Astrocyte of the cerebellum (primary cell): ENCODE measurements at places on chromosomes 7 and 10.

GRCh38 chr10:53536322-53536721 lies 763.7 kb upstream of the MBL2 start:
- DNase-seq, result no peak

- DNase-seq, result no peak
Observed at GRCh38 chr10:127194111-127194510, 2.3 kb downstream of the INSYN2A start.

DNA sequence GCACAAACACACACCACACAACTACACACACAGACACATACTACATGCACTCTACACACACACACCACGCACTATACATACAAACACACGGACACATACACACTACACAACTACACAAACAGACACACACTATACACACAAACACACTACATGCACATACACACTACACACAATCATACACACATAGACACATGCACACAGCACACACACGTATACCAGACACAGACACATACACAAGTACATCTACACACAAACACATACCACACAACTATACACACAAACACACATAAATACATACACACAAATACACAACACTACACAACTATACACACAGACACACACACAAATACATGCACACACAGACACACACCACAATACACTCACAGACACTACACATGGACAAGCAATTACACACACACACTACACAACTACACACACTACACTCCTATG lies 4.6 kb downstream of the GPR15LG start:
- no peak for DNase-seq

DNA sequence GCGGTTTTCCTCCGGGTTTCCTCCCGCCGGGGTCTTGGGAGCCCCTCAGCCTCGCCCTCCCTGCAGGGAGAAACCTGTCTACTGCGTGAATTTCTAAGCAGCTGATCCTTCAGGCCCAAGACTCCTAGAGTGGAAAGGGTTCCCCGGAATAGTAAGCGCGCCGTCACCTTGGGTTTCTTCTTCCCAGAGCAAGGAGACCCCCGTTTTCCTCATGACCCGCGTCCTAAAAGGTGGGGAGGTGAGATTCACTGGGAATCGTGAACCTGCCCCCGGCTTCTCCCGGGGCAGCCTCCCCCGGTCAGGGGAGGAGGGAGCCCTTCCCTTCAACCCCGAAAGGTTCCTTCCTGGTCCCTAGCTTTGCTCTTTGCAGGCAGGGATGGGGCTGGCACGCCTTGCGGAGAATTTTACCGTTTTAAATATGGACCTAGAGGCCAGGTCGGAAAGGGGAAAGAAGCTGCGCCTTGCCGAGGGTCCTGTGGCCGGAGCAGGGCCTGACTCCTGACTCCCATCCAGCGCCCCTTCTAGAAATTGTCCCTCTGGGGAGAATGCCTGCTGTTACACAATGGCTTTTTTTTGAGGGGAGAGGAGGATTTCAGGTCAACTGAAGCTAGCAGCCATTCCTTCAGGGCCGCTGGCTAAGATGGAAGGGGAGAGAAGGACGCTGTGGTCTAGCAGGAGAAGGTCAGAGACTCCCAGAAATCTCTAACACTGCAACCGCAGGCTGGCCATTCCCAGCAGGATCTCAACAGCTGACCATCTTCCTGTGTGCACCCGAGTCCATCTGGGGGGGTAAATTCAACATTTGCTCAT lies 11.6 kb upstream of the MNX1 start:
- DNase-seq, result no peak

- DNase-seq, result no peak
Observed at GRCh38 chr7:99028261-99028973, 115.5 kb downstream of the SMURF1 start.

DNA sequence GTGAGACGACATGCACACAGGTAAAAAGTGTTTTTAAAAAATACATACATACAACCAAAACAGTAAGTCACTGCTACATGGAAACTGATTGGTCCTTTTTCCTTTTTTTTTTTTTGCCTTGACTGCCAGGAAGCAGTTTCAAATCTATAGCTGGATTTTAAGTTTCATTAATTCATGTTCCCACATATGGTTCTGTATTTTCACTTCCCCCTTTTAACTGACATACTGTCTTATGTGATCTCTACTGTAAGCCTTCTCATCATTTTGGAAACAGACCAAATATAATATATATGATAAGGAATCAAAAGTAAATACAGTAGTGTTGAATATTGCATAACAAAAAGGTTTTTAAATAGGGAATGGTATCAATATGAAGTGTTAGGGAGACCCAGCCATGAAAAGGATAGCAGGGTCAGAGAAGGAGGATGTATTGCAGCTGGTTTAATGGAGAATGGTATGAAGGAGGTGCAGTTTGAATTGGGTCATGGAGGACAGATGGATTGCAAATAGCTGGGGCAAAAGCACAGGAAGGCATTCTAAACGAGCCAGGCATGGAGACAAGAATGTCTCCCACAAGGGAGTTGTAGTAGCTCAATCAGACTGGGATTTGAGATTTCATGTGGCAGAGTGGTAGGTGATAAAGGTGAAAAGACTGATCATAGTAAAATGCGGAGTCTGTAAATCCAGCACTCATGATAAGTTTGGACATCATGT lies 5.4 kb downstream of the CAV1 start:
- no peak for DNase-seq

DNA sequence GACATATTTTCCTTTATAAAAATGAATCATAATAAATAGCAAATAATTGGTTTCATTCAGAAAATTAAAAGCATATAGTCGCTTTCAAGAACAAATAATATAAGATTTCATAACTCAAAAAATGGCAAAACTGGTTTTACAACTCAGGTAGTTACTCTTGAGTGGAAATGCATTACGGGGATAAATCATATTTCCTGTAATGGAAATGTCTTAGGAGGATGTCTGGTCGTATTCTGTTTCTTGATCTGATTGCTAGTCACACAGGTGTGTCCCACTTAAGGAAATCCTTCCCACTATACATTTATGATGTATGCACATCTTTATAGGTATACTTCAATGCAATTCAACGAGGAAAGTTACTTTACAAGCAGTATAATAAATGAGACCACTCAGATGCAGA lies 20.7 kb downstream of the NRAP start:
- no peak for DNase-seq

DNA sequence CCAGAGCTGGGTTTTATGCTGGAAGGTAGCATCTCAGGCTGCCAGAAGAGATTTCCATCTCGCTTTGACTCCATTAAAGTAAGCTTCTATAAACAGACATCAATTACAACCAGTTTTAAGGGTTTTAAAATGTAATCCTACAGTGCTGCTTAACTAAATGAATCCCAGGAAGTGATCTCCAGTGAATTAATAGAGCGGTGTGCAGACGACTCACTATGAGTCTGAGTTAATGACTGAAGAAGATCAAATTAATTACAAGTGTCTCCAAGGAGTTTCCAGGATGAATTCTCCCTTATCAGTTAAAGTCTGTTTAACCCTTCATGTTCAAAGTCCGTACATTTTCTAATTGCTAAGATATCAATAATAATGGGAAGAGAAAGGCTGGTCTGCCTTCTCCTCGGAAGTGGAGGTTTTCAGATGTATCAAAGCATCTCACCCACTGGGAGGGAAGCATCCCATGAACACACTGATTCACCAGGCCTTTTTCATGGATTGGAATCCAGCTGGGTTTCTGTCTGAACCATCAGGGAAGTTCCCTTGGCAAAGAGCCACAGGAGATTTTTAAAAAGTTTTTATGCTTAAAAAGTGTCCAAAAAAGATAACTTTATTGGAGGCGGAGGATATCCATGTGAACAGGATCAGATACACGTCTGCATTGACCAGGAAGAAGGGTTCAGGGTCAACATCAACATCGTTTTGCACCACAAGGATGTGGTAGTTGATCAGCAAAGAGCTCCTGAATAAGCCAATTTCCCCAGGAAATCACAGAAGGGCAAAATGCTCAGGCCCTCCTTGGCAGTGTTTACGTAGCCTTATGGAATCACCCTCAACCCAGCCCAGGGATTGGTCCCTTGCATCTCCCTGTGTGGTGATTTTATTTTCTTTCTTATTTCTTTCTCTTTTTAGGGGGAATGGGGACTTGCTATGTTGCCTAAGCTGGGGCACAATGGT lies 288.2 kb downstream of the POU6F2 start:
- DNase-seq, result no peak

DNA sequence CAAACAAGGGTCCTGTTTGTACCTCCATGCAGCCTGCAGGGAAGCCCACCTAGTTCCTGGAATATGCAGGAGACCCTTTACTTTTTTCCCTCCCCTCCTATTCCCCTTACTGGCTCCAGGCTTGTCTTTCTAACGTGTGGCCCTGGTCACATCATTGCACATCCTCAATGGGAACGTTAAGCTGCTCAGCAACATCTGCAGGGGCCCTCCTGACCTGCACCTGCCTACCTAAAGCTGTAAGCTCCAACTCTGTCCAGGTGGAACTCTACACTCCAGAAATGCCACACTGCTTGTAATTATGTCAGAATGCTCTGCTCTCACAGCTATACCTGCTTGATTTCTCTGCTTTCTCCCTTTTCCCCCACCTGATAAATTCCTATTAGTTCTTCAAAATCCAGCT lies 72.1 kb downstream of the ARMC3 start:
- DNase-seq, result no peak

DNA sequence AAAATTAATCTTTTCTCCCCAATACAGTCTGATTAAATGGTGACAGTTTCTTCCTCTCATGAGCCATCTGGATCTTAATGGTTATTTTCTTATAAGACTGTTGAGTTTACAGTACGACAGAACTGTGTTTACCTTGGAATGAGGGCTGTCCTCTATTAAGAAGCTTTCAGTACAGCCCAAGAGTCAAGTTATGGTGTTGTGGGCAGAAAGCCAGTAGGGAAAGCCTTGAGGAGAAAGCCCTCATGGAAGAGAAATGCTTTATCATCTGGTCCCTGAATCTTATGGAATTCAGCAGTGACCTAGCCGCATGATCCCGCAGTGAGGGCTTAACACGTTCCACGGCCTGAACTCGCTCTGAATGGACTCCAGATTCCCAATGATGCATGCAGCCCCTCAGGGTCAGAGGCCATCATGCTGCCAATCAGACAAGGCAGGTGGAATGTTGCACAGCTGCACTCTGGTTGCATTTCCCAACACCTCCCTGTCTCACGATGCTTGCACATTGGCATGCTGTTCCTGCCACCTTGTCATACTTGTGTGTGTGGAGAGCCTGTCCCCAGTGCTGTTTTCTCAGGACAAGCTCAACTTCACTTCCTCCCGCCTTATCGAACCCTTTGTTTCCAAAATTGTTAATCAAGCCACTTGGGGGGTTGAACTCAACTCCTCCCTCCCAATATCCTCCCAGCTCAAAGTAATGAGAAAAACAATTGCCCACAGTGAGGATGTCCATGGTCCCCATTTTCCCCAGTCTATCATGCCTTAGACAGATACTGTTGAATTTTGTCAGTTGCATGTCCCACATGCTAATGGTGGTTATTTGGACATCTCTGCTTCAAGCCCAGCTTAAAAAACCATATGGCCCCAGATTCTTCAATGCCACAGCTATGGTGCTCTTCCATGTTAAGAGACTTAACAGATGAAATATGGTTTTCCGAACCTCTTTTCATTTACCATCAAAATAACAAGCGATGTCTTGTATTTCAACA lies 211.1 kb upstream of the TCF7L2 start:
- no peak for DNase-seq

GRCh38 chr10:43691485-43691884 lies 42.8 kb upstream of the ZNF32 start:
- DNase-seq, result no peak

- no peak for DNase-seq
Observed at GRCh38 chr10:99598781-99599509, 21.3 kb downstream of the SLC25A28 start.

DNA sequence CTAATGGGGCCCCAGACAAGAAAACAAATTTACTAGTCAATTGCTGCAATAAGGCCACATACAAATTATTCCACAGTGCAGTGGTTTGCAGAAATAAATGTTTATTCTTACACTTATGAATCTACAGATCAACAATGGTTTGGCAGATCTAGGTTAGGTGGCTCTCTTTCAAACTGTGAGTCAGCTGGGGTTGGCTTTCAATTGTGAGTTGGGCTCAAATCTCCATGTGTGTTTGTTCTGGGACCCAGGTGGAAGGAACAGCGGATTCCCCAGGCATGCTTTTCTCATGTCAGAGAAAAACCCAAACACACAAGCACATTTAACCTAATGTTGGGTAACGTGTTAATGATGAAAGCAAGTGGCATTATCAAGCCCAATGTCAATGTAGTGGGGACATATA lies 25.6 kb upstream of the CELF2 start:
- no peak for DNase-seq

- no peak for DNase-seq
Observed at GRCh38 chr7:138665669-138666140, 35.5 kb downstream of the SVOPL start.

- peak; percentile 72 for DNase-seq
Observed at GRCh38 chr7:36967387-36967786, 243.1 kb upstream of the AOAH start.

- DNase-seq, result no peak
Observed at GRCh38 chr10:122510326-122510725, 49.0 kb downstream of the HTRA1 start.

- no peak for DNase-seq
Observed at GRCh38 chr10:110969183-110969582, 49.8 kb downstream of the SHOC2 start.

- no peak for DNase-seq
Observed at GRCh38 chr10:91700273-91700672, 67.4 kb upstream of the PPP1R3C start.

- no peak for DNase-seq
Observed at GRCh38 chr10:104631946-104632345, 9.1 kb upstream of the SORCS3 start.

GRCh38 chr10:120007261-120007660 lies 114.7 kb downstream of the SEC23IP start:
- DNase-seq, result no peak

GRCh38 chr10:69332278-69333010 lies 54.1 kb downstream of the HK1 start:
- DNase-seq, result no peak

- no peak for DNase-seq
Observed at GRCh38 chr7:42183547-42183946, 53.5 kb downstream of the GLI3 start.

- DNase-seq, result no peak
Observed at GRCh38 chr10:115774721-115775120, 498.3 kb downstream of the GFRA1 start.

DNA sequence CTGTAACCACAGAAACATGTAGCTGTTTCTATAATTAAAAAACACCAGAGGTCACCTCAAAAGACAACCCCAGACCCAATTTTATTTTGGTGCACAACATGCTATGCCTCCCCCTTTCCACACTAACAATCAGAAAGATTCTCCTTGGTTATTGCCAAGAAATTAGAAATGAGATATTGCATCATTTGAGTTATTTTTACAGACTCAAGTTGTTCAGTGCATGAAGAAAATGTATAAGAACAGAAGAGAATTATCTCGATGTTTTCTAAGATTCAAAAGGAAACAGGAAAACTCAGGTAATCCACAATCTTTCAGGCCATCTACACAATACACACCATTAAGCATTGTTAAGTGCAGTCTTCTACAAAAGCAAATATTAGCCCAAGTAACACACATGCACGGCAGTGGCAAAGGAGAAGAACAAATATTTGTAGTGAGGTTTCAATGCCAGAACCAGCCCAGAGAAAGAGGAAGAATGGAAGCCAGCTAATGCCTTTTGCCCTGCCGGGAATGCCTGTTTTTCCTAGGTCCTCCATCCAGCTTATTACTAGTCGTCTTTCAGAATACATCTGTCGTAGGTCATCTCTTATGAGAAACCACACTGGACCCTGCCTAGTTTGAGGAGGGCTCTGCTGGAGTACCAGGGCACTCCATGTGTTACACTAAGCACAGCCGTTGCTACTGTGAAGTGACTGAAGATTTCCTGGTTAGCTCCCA lies 67.6 kb upstream of the C1GALT1 start:
- no peak for DNase-seq

GRCh38 chr7:111329367-111330234 lies 232.7 kb downstream of the IMMP2L start:
- no peak for DNase-seq
